ENCODE measurements at places on chromosomes 5 and 9.

GRCh38 chr5:117065161-117065560, 490.5 kb upstream of the SEMA6A start:
- DNase-seq: no peak

DNA sequence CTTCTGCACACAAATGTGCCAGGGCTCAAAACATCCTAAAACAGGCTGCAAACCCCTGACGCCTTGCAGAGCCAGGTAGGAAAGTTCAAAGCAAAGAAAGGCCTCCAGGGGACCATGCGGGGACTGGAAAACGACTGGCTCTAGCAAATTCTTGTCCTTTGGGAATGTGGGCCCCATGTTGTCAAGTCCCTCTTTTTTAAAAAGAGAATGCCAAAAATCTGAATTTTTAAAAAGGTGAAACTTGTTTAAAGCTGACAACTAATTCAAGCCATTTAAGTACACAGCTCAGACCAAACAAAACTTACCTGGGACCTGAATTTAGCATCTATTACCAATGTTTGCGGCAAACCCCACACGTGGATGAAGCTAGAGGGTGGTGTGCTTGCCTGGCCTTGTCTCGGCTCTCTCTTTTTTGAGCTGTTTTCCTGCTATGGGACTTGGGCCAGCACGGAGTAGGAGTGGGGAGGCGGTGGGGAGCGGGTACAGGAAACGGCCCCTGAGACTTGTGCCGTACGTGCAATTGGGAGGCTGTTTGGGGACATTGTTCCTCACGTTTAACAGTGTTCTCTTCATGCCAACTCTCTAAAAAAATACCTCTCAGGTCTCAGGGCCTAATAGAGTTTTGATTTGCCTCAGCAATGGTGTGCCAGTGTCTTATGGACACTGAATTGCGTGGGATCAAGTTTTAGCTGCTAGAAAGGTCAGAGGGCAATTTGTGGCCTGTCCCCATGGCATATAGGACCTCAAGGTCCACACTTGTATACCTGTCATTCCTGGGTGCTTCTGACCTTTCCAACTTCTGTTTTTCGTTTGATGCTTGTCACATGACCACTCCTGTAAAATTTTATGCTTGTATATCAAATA, 15.1 kb upstream of the PHF19 start:
- DNase-seq: peak; percentile 32

DNA sequence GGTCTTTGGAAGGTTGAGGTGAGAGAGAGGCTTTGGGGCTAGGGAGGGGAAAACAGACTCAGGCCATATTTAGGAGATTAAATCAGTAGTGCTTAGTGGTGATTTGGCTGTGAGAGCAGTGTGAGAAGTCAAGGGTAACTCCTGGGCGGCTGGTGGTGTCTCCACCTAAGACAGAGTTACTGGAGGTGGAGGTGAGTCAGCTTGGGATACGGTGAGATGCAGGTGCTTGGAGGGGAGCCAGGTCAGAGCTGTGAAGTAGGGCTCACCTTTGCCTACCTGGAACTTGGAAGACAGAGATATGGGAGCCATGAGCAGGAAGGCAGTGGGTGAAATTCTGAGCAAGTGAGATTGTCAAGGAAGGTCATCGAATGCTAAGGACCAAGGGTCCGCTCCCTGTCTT, 24.5 kb downstream of the RGS3 start:
- no peak for DNase-seq

- no peak for DNase-seq
These were observed 17.6 kb upstream of the AGGF1 start for GRCh38 chr5:77012601-77013000.

- DNase-seq: peak; percentile 88
These were observed 403 bp downstream of the NINJ1 start for GRCh38 chr9:93133681-93134014.

GRCh38 chr9:20553558-20554149, 68.6 kb downstream of the MLLT3 start:
- DNase-seq: no peak

DNA sequence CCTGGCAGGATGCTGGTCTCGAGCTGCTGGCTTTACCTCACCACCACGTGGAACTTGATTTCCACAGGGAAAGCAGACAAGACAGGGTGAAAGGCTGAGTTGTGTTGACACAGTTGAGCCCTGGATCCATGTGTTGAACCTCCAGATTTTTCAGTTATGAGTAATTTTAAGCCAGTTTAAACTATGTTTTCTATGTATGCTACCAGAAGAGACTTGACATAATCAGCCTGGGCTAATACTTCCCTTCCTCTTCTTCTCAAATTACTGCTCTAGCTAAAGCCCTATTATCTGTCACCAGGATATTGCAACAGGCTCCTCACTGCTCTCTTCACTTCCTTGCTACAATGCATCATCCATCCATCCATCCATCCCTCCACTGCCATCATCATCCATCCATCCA, 12.0 kb upstream of the PHYKPL start:
- no peak for DNase-seq

DNA sequence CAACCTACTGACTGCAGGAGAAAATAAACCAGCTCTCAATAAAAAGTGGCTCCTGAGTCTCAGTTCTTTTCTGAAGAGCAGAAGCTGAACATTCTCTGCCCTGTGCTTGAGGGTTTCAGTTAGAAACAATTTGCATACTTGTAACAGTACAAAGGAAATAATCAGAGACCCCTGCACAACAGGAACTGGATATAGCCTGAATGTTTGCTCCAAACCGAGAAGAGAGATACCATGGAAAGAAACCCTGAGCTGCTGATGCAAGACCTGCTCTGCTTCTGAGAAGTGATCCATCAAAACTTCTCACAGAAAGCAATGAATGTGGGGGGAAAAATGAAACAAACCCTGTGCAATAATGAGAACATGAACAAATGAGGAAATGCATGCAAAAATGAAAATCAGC, 592.9 kb downstream of the SEMA5A start:
- DNase-seq: no peak

GRCh38 chr5:52041842-52042241, 658.6 kb downstream of the ISL1 start:
- DNase-seq: peak; percentile 50

GRCh38 chr9:103981912-103982311, 112.2 kb upstream of the SMC2 start:
- no peak for DNase-seq

DNA sequence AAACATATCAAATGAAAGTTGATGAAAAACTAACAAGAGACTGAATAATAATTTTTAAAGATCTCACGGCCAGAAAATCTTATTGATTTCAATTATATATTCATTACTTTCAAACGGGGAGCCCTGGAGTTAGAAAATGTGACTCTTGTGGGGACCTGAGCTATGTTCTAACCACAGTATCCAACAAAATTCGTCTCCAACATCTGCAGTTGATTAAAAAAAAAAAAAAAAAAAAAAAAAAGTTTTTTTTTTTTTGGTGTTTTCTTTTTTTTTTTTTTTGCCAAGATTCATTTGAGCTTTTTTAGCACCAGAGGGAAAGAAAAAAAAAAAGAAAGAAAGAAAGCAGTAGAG, 144.3 kb upstream of the PIK3R1 start:
- DNase-seq: no peak

DNA sequence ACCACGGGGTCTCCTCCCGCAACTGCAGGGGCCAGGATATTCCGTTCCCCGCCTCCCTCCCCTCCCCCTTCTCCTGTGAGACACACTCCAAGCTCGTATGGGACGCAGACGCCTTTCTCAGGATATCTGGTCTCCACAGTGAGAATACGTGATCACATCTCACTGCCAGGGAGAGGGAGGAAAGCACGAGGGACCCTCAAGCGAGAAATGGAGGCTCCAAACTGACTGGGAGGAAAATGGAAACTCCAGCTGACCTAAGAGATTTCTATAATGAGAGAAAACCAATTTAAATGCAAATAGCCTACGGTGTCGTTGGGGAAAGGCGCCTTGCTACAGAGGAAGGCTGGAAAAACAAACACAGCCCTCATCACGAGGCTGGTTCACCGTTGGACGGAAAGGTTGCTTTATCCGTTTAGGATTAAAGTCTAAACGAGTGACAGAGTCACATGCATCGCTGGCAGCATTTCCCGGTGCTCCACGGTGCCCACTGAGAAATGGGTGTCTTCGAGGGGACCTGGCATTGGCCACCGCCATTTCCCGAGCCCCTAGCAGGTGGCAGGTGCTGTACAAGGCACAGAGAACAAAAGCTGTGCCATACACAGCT, 116.9 kb upstream of the CPEB4 start:
- DNase-seq: peak; percentile 67

GRCh38 chr5:15056988-15057592, 185.5 kb upstream of the ANKH start:
- DNase-seq: no peak

GRCh38 chr5:150429410-150429873, 16.7 kb upstream of the CD74 start:
- DNase-seq: no peak

DNA sequence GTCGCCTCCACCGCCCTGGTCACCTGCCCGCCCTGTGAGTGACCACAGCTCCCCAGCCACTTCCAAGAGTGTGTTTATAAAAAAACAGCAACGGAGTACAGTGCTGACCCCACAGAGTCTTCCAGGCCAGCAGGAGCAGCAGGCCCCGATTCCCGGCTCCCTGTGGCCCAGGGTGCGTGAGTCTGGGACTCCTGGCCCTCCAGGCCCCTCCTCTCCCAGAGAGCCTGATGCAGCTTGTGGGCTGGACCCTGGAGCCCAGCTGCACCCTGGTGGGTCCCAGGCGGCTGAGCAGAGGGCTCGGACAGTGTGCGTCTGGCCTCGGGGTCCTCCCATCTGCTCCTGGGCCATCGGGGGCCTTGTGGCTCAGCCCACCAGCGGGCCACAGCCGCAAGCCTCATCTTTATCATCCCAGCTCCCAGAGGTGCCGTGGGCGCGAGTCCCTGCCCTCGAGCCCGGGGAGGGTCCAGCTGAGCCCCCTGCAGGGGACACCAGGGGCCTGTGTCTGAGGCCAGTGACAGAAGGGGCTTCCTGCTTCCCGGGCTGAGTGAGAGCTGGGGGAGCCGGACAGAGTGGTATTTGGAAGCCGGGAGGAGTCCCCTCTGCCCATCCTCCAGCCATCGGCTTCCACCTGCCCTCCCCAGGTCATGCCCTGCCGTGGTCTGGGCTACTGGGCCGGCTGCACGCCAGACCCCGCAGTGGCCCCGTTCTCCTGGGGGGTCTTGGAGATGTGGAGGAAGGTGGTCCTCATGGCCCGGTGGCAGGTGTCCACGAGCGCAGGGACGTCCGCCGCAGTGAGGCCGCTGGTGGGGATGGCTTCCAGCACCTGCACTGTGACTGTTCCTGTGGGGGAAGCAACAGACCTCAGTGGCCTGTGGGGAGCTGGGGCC, 10.6 kb downstream of the EGFL7 start:
- DNase-seq: no peak

DNA sequence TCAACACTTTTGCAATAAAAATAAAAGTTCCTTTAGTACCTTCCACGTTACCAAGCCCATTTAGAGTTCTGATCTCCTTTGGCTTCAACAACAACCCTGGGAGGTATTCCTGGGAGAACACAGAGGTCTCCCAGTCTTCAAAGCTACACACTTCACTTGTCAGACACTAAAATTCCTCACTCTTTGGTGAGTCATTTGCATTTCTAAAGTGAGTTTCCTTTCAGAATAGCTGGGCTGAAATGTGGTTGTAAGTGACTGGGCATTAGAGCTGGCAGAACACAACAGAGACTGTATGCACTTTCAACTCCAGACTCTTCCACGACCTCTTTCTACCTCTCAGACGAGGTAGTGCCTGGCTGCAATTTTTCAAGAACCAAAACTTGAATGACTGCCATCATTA, 11.5 kb upstream of the F2RL1 start:
- no peak for DNase-seq

DNA sequence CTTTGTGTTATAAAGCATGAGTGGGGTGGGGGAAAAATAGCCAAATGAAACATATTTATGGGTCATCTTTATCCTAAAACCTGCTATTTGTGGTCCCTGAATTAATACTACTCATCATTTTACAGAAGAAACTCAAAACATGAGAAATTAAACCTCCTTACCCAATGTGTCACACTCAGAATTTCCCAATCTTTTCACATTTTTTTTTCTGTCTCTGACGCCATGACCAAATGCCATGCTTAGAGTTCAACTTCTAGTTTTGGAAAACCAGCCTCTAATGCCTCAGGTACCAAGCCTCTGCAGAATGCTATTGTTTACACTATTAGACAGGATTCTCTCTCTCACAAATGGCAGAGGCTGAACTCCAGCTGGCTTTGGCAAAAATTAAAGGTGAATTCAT, 505.5 kb upstream of the WWC1 start:
- no peak for DNase-seq

- peak; percentile 18 for DNase-seq
These were observed 33.0 kb downstream of the LMNB1 start for GRCh38 chr5:126809916-126810315.

GRCh38 chr5:11227064-11227463, 466.0 kb upstream of the DAP start:
- DNase-seq: no peak

GRCh38 chr5:134133995-134134541, 19.6 kb downstream of the TCF7 start:
- DNase-seq: no peak

DNA sequence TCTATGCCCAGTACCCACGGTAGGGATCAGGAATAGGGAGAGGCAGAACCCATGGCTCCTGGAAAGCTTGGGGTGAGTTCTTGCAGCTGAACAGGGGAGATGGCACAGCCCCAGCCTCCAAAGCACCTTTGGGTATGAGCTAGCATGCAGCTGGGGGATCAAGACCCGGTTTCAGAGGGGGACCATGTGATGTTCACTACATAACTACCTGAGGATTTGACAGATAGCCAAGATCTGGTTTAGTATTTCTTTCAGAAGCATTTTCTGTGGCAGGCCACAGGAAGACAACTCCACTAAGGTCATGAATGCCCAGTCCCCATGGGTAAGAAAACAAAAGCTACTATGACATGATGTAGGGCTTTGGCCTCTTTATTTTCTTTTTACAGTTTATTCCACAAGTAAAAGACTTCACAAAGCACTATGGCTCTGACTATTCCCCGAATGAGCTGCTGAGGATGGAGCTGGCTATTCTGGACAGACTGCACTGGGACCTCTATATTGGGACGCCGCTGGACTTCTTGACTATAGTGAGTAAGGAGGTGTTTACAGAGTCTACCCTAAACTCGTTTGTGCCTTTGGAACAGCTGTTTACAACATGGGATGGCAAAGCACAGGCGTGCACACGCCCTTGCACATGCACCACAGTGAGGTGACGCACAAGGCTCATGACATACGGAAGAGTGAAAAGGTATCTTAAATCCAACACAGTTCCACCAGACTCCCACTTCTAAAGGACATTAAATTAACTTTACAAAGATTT, 3.4 kb downstream of the CCNI2 start:
- no peak for DNase-seq

DNA sequence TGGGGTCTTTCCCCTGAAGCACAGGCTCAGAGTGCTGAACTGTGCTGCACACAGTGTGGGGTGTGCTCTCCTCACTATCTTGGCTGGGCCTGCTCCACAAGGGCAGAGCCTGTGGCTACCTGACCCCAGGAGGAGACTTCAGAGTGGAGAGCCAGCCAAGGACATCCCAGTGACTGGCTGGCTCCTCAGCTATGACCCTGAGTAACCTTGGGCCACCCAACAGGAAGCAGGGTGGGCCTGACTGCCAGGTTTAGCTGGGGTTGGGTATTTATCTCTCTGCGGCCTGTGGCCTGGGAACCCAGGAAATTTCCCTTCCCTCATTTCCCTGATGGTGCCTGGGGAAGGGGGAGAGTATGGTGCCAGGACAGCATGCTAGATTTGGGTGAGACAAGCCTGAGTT, 2.1 kb upstream of the EEIG1 start:
- DNase-seq: peak; percentile 1

GRCh38 chr5:177456976-177457851, 10.6 kb downstream of the PRR7 start:
- DNase-seq: peak; percentile 97

Data from eye (tissue), 1 donor.